ENCODE measurements at places on chromosomes 7 and 10. TPM values are rescaled to one million over a fixed set of nuclear protein-coding genes. Genes with fewer than 3 reads are reported as not detected.
A peak's percentile ranks its signal among the peaks of the same experiment; 100 is the strongest.

GRCh38 chr7:155825336-155825735, 13.1 kb upstream of the SHH start:
- no peaks in the 10 kb centered on the region for H3K27me3 ChIP-seq
- no peak overlapping the region for H3K4me3 ChIP-seq
- no peak for DNase-seq
- no peaks in the 10 kb centered on the region for H3K36me3 ChIP-seq
- H3K27ac ChIP-seq = no peak overlapping the region

DNA sequence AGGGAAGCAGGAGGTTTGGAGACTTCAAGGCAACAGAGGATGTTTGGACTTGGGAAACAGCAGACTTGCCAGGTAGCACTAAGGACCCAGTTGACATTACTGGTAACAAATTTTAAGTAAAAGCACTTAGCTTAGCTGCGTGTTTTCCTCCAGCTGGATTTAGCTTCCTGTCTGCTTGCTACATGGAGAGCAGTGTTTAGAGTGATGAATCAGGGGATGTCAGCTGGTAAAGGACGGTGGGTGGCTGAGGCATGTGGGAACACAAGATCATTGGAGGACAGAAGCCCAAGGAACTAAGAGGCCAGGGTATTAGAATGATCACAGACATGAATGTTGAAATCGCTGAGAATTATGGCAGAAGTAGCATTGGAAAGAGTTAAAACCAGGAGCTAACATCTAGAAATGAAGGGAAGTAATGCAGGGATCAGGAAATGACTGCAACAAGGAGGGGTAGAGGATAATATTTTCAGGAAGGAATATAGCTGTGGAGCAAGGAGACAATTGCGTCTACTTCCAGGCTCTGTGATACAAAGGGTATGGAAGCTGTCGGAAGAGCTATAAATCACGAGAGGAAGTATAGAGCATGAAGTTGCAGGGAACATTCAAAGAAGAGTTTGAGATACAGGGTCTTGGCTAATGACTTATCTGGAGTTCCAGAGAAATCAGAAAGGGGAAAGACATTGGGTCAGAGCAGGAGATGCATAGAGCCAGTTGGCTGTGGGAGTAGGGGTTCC, 34.4 kb downstream of the CALD1 start:
- H3K4me3 ChIP-seq = no peak overlapping the region
- H3K27me3 ChIP-seq = no peaks in the 10 kb centered on the region
- no peak for DNase-seq
- H3K36me3 ChIP-seq = peaks cover 11% of the 10 kb centered on the region
- peak overlapping the region; percentile 53 for H3K27ac ChIP-seq

GRCh38 chr10:10489076-10489475, 528.6 kb upstream of the CELF2 start:
- no peaks in the 10 kb centered on the region for H3K27me3 ChIP-seq
- no peak overlapping the region for H3K4me3 ChIP-seq
- H3K36me3 ChIP-seq = no peaks in the 10 kb centered on the region

DNA sequence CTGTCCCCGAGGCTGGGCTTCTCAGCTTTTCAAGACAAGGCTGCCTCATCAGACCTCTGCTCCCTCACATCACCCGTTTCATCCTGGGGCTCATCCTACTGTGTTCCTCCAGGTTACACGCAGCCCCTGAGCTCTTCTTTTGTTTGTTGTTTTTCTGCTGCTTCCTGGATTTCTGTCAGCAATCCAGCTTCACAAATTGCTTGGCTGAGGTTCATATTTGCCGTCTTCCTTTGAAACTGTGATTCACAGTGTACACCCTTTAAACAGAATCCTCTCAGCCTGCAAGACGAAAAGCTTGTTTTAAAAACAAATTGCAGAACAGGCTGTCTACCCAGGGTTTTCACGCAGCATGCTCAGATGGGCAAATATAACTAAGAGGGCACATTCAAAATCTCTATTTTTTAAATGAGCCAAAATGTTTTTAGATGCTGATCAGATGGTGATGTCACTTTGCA, 39.1 kb upstream of the PARD3 start:
- peak overlapping the region; percentile 25 for H3K4me3 ChIP-seq
- DNase-seq = no peak
- H3K27ac ChIP-seq = peak overlapping the region; percentile 27
- H3K36me3 ChIP-seq = no peaks in the 10 kb centered on the region

DNA sequence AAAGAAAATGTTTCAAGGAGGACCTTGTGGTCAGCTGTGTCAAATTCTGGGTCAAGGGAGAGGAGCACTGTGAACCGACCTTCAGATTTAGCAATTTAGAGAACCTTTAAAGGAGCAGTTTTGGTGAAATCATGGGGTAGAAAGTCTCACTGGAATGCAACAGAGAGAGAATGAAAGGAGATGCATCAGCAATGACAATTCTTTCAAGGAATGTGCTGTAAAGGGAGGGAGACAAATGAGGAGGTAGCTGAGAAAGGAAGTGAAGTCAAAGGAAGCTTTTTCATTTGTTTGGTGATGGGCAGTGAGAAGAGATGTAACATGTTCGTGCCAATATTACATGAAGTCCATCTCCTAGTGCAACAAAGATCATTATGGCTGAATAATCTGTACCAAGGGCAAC, 166.0 kb downstream of the TSPAN12 start:
- H3K4me3 ChIP-seq = no peak overlapping the region
- H3K27me3 ChIP-seq = no peaks in the 10 kb centered on the region
- no peak for DNase-seq
- H3K4me1 ChIP-seq = no peaks in the 10 kb centered on the region

- no peak for DNase-seq
- no peak overlapping the region for H3K4me3 ChIP-seq
- no peaks in the 10 kb centered on the region for H3K27me3 ChIP-seq
- no peak overlapping the region for H3K27ac ChIP-seq
Observed at GRCh38 chr10:107442035-107442505, 277.6 kb upstream of the SORCS1 start.

DNA sequence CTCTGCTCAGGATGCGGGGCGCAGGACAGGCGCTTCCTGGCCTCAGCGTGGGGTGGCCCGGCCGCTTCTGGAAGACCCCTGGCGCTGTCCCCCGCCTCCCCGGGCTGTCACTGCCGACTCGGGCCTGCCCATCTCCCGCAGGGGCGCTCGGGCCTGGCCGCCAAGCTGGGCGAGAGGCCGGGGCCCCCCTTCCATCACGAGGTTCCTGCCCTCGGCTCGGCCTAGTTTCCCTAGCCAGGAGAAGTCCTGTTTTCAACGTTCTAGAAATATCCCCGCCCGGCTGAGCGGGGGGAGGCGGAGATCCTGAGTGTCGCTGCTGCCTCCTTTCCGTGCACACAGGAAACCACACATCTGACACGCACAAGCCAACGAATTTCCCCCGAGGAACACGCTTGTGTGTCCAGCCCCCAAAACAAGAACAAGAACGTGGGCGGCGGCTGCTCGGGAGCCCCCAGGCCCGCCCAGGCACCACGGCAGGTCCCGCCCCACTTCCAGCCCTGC, 33.7 kb downstream of the AP5Z1 start:
- H3K4me3 ChIP-seq = peak overlapping the region; percentile 19
- no peak for DNase-seq
- H3K27ac ChIP-seq = peak overlapping the region; percentile 52
- no peaks in the 10 kb centered on the region for H3K36me3 ChIP-seq
- H3K4me1 ChIP-seq = no peaks in the 10 kb centered on the region
- H3K27me3 ChIP-seq = peaks cover 34% of the 10 kb centered on the region

DNA sequence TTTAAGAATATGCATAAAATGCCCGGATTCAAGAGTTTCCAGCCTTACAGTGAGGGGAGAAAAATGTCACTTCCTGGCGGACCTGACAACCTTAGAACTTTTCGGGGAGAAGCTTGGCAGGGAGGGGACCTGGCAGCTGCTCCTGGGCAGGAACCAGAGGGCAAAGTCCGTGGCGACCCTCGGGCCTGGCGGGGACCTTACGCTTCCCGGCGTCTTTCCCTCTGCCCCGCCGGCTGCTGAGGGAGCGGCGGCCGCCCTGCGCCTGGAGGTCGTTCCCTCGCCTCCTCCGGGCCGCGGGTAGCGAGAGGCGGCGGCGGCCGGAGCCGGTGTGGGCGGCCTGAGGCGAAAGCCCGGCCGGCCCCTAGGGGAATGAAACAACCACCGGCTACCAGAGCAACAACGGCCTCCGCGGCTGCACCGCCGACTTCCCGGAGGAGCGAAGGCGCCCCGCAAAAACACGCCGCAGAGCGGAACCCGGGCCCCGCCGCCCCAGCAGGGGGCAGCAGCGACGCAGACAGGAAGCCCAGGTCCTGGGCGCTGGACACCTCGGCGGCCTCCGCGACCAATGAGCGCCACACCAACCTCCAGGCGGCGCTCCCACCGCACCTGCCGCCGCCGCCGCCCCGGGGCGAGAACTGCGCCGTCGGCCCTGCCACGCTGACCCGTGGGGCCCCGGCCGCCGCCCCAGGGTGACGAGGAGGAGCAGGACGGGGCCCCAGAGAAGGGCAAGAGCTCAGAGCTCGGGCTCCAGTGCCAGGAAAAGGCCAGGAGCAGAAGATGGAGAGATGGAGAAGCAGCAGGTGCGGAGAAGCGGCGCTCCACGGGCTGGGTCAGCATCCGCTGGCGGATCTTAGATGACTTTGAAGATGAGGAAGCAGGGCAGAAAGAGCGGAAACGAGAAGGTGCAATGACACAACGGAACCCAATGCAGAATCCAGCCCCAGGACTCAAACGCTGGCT, 10.5 kb upstream of the ACSM6 start:
- no peaks in the 10 kb centered on the region for H3K4me1 ChIP-seq
- H3K4me3 ChIP-seq = peak overlapping the region; percentile 71
- H3K27me3 ChIP-seq = no peaks in the 10 kb centered on the region
- no peak for DNase-seq

DNA sequence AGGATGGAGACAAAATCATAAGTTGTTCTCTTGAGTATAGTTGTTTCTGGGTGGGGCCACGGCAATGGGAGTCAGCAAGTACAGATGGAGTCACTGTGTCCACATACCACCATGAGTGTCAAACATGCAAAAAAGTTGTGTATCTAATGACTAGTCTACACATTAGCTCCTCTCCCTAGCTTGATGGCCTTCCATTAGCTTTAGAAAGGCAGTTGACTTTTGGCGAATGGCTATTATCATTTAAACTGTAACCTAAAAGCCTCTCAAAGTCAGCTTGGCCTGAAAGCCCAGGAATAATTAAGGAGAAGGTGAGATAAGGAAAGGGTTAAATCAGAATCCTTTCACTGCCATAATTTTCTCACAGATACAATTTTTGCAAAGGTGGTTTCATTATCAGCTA, 95.5 kb upstream of the MEOX2 start:
- H3K27ac ChIP-seq = no peak overlapping the region
- no peak overlapping the region for H3K4me3 ChIP-seq
- H3K4me1 ChIP-seq = peaks cover 12% of the 10 kb centered on the region
- H3K27me3 ChIP-seq = no peaks in the 10 kb centered on the region
- H3K36me3 ChIP-seq = no peaks in the 10 kb centered on the region
- no peak for DNase-seq

DNA sequence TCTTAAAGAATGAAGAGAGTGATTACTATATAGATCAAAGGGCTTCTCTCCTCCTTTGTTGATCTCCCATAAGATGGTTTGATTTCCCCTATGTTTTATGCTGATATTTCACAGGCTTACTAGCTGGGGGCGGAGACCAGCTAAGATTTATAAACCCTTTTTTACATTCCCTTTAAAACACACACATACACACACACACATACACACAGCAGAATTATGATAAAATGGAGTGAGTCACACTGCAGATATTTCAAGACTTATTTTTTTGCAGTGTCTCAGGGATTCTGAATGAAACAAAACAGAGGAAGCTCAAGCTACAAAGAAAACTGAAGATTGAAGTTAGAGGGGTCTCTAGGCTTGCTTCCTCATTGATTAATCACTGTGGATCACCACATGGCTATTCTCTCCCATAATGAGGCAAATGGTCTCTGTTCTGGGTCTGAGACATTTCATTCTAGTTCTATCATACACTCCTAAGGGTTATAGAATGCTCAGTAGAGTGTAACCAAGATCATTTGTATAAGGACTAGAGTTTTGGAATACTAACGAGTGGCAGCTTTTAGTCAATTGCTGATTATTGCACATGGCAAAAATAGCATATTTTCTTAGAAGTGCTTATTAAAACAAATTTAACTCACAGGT, 18.6 kb downstream of the INA start:
- H3K27ac ChIP-seq = no peak overlapping the region
- H3K36me3 ChIP-seq = no peaks in the 10 kb centered on the region
- H3K27me3 ChIP-seq = no peaks in the 10 kb centered on the region
- no peak for DNase-seq
- H3K4me3 ChIP-seq = no peak overlapping the region
- no peaks in the 10 kb centered on the region for H3K4me1 ChIP-seq

DNA sequence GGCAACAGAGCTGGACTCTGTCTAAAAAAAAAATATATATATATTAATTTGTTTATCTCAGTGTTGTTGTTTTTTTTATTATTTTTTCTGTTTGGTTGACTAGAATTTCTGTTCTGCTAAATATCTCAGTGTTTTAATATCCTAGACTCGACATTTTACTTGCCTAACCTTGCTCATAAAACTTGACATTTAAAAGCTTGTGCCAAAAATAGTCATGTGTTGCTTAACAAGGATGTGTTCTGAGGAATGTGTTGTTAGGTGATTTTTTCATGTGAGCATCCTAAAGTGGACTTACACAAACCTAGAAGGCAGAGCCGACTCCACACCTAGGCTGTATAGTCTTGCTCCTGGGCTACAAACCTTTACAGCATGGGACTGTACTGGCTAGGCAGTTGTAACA, 23.1 kb downstream of the NRBF2 start:
- H3K36me3 ChIP-seq = peaks cover 25% of the 10 kb centered on the region
- H3K27ac ChIP-seq = no peak overlapping the region
- H3K4me3 ChIP-seq = no peak overlapping the region
- H3K27me3 ChIP-seq = no peaks in the 10 kb centered on the region
- DNase-seq = no peak
- H3K4me1 ChIP-seq = peaks cover 27% of the 10 kb centered on the region

DNA sequence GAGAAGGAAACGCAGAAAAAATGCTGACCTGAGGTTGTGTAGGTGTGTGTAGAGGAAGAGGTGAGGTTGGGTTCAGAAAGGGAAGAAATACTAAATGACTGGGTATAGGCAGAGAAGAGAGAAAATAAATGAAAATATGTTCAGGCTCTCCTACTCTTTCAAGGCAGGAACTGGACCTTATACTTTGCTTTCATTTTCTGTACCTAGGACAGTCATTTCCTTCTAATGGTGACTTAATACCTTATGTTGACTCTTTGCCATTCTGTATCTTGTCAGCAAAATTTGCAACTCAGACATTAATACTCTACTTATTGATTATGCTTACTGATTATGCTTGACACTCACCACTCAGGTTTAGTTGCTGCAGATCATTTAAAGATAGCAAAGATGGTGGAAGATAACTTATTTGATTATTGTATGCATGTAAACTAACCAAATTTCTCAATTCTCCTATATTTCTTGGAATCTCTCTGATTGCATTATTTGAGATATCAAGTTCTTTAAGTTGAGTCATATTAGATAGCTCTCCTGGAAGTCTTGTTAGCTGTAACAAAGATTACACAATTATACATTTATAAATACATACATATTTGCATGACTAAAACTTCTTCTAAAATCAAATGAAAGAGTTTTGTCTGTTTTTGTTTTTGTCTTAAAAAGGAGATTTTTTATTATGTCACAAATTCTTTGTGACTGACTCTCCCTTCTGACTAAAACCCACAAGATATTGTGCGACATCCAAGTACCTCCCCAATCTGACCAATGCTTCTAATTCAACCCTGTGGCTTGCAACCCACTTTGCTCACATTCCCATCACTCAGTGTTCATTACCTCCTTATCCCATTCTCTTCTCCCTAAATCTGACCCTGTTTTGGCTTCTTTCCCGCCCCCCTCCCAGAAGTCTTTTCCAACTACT, 20.0 kb downstream of the LRRD1 start:
- H3K27me3 ChIP-seq = no peaks in the 10 kb centered on the region
- H3K4me3 ChIP-seq = no peak overlapping the region
- no peaks in the 10 kb centered on the region for H3K36me3 ChIP-seq
- H3K4me1 ChIP-seq = no peaks in the 10 kb centered on the region
- no peak overlapping the region for H3K27ac ChIP-seq

Gene FEZF1
- total RNA-seq = not detected

Gene ABLIM1
- 83.1 TPM for total RNA-seq

Gene TMEM139
- total RNA-seq = not detected

Gene OR2A12
- not detected for total RNA-seq

Gene OPN4
- not detected for total RNA-seq

Gene PVRIG
- total RNA-seq = 1.5 TPM
